CD14-positive monocyte (primary cell): ENCODE measurements at places on chromosomes 3 and 15.

- no peak for DNase-seq
Observed at GRCh38 chr3:62558549-62559112, 185.3 kb upstream of the FEZF2 start.

DNA sequence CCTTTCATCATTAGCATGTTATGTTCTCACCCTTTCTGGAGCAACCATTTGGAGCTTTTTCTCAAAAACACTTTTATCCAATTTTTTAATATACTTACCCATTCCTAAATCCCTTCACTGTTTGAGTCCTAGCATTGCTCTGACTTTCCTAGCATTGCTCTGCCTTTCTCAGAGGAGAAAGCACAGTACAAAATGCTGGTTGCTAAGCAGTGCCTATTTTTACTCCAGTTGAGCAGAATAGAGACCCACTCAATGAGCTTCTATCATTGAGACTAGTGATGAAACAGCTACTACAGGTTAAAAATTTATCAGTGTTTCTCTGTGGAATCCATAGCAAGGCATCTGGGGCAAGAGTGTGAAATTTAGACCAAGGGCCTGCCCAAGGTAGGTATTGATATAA, 21.8 kb upstream of the IL1RAP start:
- DNase-seq = no peak

DNA sequence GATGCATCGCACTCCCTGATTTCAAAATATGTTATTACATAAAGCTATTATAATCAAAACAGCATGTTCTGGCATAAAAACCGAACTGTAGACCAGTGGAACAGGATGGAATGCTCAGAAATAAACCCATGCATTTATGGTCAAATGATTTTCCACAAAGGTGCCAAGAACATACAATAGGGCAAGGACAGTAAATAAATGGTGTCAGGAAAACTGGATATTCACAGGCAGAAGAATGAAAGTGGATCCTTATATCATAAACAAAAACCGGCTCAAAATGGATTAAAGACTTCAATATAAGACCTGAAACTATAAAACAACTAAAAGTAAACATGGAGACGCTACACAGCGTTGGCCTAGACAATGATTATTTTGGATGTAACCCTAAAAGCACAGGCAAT, 22.6 kb downstream of the USP50 start:
- no peak for DNase-seq

- DNase-seq = no peak
Observed at GRCh38 chr3:56314842-56315241, 153.4 kb downstream of the ERC2 start.

GRCh38 chr3:72537448-72537847, 310.8 kb downstream of the SHQ1 start:
- no peak for DNase-seq

DNA sequence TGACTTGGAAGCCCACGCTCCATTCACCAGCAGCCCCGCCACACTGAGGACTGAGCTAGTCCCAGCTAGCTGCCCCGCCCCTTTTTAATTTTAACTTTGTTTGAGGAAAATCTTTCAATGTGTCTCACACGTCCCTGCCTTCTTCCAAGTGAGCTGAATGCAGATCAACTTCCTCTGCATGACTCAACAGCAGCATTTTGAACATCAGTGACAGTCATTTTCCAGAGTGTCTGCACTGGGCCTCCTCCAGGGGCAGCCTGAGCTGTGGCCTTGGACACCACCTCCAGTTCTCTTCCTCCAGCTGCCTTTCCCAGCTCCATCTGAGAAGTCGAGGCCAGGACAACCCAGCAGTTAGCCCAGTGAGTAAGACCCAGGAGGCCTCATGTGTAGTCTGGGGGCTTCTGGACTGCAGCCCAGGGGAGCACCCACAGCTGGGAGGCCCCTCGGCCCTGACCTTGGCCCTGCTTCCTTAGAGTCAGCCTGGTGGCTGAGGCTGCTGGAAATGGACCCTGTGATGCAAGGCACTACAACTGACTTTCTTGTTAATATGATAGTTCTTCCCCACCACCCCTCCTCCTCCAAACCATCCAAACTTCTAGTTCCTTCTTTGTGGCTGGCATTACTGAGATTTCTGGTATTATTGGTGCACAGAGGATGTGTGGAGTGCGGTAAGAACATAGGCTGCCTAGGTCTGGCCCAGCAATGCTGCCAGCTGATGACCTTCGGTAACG, 21.4 kb upstream of the ESYT3 start:
- DNase-seq = peak; percentile 60

- DNase-seq = no peak
Observed at GRCh38 chr3:196208942-196209695, 2.1 kb downstream of the ZDHHC19 start.

DNA sequence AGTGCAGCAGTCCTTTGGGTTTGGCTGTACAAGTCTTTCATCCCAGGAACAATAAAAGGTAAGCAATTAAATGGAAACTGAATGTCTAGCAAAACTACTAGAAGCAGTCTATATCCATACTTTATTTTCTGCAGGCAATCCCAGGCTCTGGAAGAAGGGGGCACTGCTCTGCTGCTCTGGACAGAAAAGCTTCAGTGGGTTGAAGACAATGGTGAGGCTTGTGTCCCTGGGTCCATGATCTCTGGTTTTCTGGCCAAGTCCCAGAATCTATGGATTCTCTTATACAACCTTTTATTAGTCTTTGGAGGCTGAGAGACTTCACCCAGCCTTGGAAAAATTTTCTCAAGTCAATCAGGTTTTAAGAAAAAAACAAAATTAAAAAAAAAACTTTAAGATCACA, 35.6 kb downstream of the SCAP start:
- DNase-seq = peak; percentile 8

DNA sequence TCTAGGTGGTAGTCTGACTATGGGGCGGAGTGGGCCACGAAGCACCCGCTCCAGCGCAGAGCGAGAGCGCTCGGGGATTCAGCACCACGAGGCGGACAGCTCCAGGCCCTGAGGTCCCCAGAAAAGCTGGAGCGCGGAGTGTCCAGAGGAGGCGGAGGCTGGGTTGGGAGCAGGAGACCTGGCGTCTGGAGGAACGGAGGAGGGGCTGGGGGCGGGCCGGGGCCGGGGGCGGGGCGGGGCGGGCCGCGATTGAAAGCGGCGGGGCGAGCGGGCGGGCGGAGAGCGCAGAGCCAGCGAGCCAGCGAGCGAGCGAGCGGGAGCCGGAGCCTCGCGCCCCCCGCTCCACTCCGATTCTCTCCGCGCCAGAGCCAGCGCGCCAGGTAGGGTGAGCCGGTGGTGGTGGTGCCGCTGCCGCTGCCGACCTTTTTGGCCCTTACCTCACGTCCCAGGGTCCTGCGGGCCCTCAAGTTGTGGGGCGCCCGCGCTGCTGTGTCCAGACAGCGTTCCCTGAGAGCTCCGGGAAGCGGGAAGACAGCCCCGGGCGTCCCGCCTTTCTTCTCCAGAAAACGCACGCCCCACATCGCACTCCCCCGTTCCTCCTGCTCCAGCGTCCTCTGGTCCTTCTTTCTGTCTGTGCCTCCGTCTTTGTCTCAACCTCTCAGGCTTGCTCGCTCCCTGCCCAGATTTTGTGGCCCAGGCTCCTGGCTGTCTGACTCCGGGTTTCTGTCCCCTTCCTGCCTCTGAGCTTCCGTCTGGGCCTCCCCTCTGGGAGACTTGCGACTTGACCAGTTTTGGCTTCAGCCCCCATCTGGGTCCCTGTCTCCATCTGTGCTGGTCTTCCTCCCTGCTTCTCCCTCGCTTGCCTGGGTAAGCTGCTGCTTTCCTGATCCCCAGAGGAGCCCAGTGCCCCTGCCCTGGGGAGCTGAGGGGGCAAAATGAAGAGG, at the start of gene GRM2:
Gene GRM2, plus strand, starts transcription at position 281 of the 944 bp plus-strand sequence. CDS start 1,916 bp downstream, outside the sequence.
- DNase-seq = no peak

- no peak for DNase-seq
Observed at GRCh38 chr3:101861212-101861788, 12.0 kb downstream of the NFKBIZ start.

GRCh38 chr3:123841476-123842238, 42.5 kb downstream of the MYLK start:
- no peak for DNase-seq

GRCh38 chr3:25695731-25696420, 31.2 kb upstream of the TOP2B start:
- DNase-seq = no peak

DNA sequence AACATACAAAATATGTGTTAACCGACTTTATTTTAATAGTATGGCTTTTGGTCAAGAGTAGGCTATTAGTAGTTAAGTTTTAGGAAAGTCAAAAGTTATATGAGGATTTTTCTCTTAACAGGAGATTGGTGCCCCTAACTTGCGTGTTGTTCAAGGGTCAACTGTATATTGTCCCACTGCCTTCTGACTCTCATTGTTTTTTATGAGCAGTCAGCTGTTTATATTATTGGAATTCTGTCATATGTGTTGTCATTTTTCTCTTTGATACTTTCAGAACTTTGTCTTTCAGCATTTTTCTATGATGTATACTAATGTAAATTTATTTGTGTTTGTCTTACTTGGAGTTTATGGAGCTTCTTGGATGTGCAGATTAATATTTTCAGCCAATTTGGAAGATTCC, 142.1 kb upstream of the CMC1 start:
- DNase-seq = no peak
